Jurkat, Clone E6-1 (cell line): ENCODE measurements at places on chromosomes 6 and 20.

DNA sequence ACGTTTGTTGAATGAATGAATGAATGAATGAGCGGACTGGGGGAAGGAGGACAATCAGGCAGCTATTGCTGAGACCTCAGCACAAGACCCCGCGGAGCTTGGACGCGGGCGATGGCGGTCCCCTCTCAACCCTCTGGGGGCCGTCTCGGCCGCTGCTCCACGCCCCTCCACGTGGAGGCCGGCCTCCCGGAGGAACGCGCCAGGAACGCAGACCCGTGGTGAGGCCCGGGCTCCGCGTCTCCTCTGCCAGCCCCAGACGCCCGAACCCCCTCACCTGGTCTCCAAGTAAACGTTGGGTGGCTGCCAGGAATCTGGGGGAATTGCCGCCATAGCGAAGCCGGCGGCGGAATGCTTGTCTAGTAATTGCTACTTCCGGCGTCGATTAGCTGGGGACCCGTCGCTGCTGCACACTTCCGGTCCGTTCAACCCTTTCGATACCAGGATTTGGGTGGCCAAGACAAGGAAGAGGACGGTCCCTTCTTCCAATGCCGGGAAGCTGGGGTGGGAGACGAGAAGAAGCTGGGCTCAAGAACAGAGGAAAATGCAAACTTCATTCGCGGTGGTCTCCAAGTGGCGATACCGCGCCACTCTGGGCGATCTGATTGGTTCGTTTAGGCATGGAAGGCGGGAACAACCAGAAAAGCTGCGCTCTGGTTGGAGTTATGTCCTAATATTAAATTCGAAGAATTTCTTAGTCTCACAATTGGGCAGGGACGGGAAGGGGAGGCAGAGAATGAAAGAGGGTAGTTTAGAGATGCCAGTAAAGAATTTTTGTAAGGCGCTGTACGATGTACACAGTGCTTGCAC, at the start of gene PPIL1:
PPIL1 (minus strand) TSS at position 361 of the 807 bp plus-strand sequence; CDS start at position 330, 31 bp downstream.
- peak; percentile 92 for DNase-seq

DNA sequence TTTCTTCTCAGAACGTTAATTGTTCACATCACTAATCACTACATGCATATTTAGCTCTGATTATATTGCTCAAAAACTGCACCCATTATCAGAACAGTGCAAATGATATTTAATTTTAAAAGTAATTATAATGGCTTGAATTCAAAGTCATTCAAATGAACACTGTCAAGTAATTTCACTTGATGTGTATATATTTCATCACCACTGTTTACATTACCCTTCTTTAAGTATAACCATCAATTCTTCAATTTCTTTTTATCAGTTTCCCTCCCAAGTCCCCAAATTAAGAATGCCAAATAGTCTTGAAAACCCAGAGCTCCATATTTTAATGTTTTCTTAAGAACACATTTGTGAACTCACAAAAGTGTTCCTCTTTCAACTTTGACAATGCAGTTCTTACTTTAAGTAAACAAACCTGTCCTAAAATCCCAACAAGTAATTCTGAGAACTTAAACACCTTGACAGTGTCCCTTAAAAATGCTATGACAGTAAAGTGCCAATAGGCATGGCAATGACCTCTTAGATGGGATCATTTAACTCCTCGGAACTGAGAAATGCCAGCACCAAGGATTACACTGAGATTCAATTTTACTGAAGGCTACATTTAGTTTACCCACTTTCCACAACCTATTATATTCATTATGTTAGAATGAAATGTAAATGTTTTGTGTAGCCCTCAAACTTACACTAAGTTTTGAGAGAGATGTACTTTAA, 16.7 kb upstream of the SNX14 start:
- DNase-seq = no peak

DNA sequence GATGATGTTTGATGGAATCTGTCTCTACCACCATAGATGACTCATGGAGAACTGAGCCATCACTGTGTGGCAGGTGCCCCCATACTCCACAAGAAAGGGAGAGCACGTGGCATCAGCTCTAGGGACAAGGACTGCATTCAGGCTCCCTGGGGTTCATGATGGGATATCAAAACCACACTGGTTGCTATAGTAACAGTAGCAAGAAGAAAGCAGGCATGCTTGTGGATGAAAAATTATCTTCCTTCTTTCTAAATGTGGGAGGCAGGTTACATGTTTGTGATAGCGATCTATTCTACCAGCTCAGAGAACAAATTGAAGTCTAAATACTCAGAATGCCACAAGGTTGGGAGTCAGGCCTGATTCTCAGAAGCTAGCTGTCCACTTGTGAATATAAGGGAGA, 224.2 kb downstream of the ARHGAP18 start:
- DNase-seq = peak; percentile 14

DNA sequence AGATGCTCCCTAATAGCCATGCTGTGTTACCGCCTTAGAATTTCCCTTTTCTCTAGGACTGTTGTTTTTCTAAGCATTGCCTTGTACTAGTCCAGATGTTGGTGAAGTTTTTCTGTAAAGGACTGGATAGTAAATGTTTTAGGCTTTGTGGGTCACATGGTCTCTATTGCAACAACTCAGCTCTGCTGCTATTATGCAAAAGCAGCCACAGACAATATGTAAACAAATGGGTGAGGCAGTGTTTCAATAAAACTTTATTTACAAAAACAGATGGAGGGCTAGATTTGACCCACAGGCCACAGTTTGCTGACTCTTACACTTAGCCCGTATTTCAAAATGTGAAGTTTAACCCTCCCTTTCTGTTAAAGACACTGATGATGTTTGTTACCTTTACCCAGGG, 207.6 kb upstream of the MYLIP start:
- DNase-seq = no peak

DNA sequence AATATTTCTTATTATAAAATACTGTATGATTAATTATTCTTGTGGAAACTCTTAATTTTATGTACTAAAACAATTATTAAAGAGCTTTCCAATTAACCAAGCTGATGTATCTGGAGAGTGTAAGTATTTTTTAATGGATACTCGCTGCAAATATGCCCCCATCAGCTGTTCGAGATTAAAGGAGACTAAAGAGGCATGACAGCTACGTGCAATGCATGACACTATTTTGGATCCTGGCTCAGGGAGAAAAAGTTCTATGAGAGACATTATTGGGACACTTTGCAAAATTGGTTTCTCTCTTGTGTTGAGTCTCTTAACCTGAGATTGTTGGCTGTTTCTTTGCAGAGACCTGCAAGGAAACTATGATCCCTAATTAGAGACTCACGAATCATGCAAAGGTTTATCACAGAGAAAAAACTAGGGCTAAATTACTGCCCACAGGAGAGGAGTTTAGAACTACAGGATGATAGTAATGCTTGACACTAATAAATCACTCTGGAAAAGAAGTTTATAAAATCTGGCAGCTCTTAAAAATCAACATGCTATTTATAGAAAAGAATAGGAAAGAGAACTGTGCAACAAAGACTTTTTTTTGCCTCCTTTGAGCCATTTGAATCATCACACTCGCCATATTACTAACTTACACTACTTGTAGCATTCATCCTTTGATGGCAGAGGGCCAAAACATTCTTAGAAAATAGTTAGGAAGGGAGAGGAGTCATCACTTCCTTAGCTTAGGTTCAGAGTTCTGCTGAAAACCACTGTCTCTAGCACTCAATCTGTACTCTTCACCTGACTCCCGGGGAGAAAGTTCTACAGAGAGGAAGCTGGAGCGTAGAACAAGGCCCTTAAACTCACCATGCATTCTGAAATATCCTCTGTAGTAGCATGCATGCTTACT, 25.3 kb downstream of the NRN1 start:
- no peak for DNase-seq

DNA sequence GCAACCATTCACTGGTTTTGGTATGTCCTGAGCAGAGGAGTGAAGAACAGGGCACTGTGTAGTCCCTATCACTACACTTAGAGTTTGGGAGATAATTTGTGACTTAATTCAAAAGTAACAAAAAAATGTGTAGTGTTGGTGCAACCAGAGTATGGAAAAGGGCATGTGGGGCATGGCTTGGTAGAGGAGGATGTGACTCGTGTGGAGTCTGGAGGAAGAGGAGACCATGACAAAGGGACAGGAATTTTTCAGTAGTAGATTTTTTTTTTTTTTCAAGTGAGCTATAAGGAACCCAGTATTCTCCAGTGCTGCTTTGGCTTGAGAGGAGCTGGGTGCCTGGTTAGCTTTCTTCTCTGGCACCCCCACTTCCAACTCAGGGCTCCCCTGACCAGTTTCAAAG, 5.1 kb downstream of the MTRES1 start:
- no peak for DNase-seq

- DNase-seq = peak; percentile 68
Observed at GRCh38 chr6:27139756-27140579, 107.5 kb upstream of the PRSS16 start.

DNA sequence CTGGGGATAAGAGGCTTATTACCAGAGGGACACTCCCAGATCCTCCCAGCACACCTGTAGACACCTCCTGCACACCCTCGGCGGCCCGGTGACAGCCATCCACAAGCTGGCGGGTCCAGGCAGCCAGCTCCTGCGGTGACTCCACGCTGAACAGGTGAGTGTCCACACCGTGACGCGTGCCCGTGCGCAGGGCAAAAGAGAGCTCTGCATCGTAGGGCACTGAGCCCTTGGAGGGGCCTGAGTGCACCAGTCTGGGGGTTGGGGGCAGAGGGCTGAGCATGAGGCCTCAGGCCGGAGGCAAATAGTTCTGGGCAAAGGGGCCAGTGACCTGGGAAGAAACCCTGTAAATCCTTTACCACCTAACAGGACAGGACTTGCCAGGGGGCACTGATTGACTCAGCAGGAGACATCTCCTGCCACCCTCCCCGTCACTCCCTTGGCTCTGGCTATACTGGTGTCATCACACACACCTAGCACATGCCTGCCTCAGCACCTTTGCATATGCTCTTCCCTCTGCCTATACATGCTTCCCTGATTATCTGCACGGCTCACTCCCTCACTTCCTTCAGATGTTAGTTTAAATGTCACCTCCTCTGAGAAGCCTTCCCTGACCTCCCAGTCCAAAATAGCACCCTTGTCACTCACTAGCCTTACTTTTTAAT, 8.9 kb upstream of the CDK5RAP1 start:
- DNase-seq = no peak
